ENCODE measurements at places on chromosomes 12 and 14. TPM values are rescaled to one million over a fixed set of nuclear protein-coding genes. Genes with fewer than 3 reads are reported as not detected.

Gene LYZ
- total RNA-seq, result 53.2 TPM

Gene PTPRO
- total RNA-seq, result 5.0 TPM

Gene NAP1L1
- 412 TPM for total RNA-seq

Gene KRT1
- not detected for total RNA-seq

Gene VWF
- total RNA-seq, result 324 TPM

Gene KRT81
- 0.19 TPM for total RNA-seq

Gene PPHLN1
- 41.5 TPM for total RNA-seq

Gene KRT5
- not detected for total RNA-seq

Gene GUCY2C
- total RNA-seq, result not detected

Gene LUM
- 45.2 TPM for total RNA-seq

Gene ZC2HC1C
- 6.9 TPM for total RNA-seq
